ENCODE measurements at places on chromosomes 6 and 20.

DNA sequence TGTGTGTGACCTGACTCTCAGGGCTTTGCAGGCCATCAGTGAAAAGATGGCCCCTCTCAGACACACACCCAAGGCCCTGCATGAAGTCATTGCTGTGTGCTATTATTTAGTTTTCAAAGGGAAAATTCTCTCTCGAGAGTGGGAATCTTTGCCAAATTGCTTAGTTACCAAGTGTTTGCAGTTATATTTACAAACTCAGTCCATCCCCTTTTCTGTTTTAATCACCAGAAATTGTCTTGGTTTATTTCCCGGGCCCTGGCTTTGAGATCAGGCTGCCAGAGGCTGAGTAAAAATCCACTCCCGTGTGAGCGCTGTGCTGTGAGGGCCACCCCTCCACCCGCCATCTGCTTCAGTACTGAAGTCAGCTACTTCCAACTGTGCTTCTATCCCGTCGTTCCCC, 163.1 kb downstream of the SOD2 start:
- DNase-seq, result no peak

- no peak for DNase-seq
Observed at GRCh38 chr20:58069207-58069606, 159.2 kb downstream of the ANKRD60 start.

- peak; percentile 7 for DNase-seq
Observed at GRCh38 chr6:32589596-32590449, at the start of gene HLA-DRB1. Gene HLA-DRB1, minus strand, starts transcription at chr6:32589848. Its CDS starts 106 bp downstream, at chr6:32589742.

DNA sequence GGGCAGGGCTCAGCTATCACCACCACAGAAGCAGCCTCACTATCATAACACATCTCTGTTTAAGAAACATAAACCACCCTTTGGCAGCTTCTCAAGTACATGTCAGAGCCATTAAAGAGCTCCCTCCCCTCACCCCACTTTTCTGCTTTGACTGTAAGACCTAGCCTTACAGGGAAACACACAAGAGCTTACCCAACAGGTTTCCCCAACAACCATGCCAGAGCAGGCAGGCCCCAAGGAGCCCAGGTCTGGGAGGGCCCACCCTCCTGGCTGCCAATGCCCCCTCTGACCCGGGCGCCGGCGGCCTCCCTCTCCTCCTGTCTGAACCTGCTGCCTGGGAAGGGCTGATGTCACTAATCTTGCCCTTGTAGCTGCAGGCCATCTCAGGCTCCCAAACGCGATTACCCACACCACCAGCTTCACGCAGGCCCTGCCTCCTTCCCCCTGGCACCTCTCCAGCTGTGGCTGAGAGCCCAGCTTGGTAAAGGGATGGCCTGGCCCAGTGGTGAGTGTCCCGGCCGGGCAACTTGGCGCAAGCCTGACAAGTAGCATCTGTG, 402.0 kb downstream of the MAFB start:
- DNase-seq, result no peak

DNA sequence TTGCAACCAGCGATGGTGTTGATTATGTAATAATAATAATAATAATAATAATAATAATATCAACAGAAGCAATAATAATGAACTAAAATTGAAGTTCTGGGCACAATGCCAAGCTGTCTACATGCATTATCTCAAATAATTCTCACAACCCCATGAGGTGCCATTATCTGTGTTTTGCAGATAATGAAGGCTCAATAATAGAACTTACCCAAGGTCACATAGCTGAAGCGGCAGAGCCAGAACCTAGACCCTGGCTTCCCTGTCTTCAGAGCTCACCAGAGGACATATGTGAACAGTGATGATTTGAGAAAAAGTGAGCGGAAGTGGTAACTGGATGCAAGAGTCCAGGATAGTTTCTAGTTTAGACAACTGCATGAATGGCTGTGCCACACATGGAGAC, 91.0 kb downstream of the HIVEP1 start:
- no peak for DNase-seq

DNA sequence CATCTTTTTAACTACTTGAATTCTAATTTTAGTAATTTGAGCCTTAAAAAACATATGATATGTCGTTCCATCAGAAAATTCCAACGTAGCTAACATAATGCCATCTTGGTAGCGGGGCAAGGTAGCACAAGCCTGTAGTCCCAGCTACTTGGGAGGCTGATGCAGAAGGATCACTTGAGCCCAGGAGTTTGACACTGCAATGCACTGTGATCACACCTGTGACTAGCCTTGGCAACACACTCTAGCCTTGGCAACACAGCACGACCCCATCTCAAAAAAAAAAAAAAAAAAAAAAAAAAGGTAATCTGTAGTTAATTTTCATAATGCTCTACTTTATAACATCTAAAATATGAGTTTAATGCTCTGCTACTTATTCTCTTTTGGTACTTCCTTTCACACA, 6.7 kb downstream of the BCLAF1 start:
- no peak for DNase-seq

GRCh38 chr6:104477569-104477968, 382.1 kb downstream of the HACE1 start:
- no peak for DNase-seq

DNA sequence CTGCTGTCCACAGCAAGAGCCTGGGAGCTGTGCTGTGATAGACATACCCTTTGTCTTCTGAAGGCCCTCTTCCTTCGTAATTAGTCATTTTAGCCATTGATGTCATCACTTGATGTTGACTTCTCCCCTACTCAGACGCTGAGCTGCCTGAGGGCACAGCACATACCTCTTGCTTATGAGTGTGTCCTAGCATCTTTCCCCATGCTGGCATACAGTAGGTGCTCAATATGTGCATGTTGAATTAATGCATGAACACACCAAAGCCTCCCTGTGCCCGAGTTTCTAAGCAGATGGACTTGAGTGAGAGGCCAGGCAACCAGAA, 35.8 kb upstream of the FAM83D start:
- DNase-seq, result no peak

Data from activated T-cell treated with anti-CD3 and anti-CD28 coated beads for 24 hours (primary cell).